GM18507 (cell line): ENCODE measurements at places on chromosomes 4 and X.

DNA sequence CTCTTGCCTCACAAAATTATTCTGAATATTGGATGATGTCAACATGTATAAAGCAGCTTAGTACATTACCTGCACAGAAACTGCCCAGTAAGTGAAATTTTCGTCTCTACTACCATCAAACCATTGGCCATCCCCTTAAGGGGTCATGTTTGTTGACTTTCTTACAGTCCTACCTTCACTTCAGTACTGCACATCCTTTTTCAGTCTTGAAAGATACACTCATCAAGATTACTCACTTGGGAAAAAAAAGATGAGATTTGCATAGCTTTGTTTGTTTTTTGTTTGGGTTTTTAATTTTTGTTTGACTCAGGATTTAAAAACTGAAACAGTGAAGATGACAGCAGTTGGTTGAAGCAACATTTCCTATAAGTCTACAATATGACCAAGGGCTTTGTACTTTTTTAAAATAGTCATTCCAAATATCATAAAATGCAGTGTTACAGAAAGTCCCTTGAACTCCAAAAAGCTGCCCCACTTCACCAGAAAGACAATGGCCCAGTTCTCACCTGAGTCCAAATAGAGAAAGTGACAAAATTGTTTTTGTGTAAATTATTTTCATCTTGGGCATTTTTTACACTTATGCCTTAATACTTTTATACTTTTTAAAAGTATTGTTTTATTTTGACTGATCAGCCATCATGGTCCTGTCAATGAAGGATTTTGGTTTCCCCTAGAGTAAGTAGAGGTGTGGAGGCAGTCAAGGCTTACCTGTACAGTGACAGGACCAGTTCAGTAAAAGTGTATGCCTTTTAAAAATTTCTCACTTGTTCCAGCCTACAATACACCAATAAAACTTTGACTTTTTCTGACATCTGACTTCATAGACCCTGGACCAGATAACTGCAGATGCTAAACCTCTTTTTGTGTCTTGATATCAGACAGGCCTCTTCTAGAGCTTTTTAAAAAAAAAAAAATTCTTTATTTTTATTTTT lies 59.7 kb upstream of the EDA2R start:
- DNase-seq, result no peak

- DNase-seq, result no peak
Measured at GRCh38 chr4:81023484-81023883, 7.0 kb upstream of the BMP3 start.

DNA sequence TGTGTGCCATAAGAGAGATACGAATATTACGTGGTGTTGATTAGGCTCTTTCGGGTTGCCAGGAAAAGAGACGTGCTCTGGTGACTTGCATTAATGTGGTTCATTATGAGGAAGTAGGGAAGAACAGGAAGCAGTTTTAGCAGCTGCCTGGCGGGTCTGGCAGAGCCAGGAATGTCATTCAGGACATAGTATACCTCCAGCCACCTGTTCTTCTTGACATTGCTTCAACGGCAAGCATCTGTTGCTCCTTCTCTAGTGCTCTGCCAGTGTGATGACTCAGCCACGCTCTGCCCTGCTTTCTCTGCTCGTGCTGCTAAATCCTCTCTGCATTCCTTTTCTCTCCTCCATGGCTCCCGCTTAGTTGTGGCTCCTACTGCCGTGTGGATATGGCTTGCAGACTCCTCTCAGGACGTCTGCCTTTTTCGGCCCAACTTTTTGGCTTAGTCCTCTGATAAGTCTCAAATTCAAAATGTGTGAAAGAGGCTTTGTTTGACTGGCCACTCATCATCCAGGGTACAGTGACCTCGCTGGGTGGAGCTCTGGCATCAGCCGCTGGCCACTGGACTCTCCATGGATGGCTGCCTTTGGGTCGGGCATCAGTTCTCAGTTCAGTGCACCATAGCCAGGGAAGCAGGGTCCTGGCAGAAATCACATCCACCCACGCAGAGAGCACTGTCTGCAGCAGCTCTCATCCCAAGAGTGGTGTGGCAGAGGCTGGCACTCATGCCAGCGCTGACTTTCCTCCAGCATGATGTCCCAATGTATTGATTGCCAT lies 89.3 kb upstream of the KLF3 start:
- no peak for DNase-seq

DNA sequence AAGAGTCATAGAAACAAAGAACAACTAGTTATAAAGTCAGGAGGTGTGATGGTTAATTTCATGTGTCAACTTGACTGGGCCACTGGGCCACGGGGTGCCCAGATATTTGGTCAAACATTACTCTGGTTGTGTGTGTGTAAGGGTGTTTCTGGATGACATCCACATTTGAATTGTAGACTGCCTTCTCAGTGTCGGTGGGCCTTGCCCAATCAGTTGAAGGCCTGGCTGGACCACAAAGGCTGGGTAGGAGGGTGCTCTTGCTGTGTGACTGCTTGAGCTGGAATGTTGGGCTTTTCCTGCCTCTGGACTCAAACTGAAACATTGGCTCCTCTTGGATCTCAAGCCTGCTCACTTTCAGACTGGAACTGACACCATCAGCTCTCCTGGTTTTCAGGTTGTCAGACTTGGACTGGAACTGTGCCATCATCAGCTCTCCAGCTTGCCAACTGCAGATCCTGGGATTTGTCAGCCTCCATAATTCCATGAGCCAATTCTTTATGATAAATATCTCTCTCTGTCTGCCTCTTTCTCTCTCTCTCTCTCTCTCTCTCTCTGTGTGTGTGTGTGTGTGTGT lies 41.4 kb downstream of the CLDN34 start:
- no peak for DNase-seq

DNA sequence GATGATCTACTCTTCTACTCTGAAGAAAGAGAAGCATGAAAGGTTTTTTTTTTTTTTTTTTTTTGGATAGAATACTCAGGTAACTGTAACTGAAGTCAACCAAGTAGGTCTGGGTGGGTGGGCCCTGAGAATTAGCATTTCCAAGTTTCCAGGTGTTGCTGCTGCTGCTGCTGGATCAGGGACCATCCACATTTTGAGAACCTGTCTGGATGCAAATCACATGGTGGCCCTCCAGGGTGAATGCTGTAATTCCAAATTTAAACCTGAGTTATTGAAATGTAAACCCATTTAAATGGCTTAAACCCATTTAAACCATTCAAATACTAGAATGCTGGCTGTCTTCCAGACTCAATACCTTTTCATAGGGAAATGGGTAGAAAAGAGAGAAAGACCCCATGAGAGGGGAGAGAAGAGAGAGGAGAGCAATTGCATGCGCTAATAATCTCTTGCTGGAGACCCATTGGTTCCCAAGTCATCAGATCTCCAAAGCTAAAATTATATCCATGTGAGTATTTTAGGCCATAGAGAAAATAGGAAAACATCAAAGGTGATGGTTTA lies 17.6 kb downstream of the SUPT20HL1 start:
- no peak for DNase-seq

GRCh38 chr4:55397126-55397436 lies 1.3 kb downstream of the TMEM165 start:
- no peak for DNase-seq

- no peak for DNase-seq
Measured at GRCh38 chr4:29559286-29559685, 1160.9 kb upstream of the PCDH7 start.

DNA sequence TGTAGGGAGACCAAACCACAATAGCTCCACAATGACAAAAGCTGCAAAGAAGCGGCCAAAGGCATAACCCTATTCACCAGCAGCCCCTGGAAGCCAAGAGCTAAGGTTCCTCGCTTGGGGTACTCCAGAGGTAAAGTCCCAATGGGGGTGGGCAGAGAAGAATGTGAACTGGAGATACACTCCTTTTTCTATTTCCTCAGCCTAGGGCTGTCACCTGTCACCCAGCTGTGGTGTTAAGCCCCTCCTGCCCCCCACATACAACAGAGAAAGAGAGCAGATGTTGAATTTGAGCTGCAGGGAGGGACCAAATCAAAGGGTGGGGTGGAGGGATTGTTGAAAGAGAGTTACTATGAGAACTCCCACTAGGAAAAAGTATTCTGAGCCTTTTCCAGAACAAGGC lies 26.1 kb downstream of the AMOT start:
- DNase-seq, result no peak

DNA sequence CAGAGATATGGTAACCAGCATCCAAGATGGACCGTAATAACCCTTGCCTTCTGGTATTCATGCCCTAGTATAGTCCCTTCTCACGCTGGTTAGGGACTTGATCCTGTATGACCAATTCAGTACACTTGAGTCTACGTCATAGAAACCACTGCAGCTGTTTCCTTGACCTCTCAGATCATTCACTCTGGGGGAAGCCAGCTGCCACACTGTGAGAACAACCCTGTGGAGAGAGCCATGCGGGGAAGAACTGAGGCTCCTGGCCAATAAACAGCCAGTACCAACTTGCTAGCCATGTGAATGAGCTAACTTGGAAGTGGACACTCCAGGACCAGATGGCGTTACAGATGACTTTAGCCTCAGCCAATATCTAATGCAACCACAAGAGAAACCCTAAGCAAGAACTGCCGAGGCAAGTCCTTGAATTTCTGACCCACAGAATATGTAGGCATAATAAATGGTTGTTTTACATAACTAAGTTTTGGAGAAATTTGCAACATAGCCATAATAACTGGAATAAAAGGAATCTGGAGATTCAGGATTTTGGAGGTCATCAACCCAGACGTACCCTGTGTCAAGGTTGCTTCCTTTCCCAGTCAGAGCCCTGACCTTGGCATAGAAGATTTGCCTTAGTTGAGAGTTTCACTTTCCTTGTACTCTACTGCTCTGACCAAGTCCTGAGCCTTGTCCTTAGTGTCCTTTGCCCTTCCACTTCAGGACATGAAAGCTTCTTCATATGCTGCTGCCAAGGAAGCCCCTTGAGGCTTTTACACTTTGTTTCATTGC lies 87.3 kb upstream of the ZNF81 start:
- no peak for DNase-seq

DNA sequence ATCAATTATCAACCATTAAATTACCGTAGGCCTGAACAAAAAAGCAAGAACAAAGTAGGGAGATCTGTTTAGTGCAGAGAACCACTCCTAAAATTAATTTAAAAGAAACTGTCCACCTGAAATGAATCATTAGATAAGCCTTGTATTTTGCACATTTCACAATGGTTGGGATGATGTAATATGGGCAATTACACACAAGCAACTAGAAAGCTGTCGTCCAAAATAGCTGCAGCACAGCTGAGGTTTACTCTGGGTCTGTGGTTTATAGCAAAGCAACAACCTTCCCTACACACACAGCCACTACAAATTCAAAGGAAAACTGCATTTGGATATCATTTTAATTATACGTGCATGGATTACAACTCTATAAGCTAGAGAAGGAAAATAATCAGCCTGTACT lies 28.5 kb downstream of the PCDH19 start:
- no peak for DNase-seq

DNA sequence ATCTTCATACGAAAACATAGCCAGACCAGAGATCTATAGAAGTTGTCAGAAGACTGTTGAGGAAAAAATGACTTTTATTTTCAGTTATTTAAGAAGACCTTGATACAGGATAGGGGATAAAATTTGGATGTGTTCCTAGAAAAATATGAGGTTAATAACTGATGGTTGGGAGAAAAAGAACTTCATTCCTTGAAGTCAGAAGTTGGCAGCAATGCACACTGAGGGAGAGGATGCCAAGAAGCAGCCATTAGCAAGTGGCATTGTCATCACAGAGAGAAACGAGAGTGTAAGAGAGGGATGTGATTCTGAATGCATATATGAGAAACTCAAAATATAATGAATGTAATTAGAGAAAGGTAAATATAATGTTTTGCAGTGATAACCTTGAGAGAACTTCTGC lies 382.1 kb upstream of the EPHA5 start:
- DNase-seq, result no peak

DNA sequence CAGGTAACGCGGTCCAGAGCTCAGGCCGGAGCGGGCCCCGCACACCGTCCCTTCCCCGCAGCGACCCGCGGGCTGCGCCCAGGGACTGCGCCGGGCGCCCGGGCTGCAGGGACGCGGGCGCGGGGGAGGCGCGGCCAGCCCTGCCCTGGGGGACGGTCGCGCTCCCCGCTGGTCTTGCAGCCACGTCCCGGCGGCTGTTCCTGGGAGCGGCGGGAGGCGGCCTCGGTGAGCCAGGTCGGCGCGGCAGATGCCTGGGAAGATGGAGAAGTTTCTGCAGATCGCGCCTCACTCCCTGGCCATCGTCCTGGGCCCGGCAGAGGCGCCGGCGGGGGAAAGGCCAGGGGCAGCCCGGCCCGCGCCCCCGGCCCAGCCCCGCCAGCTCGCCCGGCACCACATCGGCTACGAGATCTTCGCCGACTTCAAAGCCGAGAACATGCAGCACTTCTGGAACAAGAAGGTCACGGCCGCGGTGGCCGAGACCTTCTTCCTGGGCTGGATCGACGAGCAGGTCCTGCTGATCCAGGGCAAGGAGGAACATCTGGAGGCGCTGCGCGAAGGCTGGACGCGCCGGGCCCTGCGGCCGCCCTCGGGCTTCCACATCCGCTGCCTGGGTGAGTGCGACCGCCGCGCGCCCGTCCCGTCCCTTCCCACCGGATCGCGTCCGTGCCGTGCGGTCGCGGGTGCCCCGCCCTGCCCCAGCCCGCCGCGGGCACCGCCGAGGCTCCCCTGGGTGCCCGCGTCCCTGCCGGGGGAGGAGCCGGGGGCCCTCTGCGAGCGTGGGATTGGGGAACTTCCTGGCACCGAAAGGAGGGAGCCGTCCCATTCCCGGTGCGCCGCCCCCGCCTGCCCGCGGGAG lies 107.4 kb upstream of the STOX2 start:
- no peak for DNase-seq

- DNase-seq, result no peak
Measured at GRCh38 chr4:125762537-125762936, 447.8 kb downstream of the FAT4 start.

DNA sequence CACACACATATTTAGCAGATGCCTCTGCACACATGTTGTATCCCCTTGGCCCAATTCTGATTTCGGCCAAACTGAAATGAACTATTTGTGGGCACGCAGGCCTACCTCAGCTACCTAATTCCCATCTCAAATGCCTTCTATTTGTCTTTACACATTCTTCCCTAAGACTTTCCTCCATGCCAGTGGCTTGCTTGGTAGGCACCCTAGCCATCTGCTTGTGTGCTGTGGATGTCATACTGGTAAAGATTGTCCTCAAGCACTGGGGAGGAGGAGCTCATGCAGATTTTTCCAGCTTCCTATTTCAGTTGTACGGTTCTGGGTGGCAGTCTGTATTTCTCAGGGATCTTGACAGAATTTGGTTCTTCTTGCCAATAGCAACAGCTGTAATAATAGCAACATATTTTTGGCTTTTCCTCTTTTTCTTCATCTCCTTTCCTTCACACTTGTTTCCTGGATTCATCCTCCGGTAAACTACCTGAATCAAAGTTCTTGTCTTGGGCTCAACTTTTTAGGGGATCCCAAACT lies 514.3 kb downstream of the ADGRL3 start:
- no peak for DNase-seq

- DNase-seq, result no peak
Measured at GRCh38 chrX:13283512-13283911, 36.3 kb downstream of the ATXN3L start.

GRCh38 chr4:48227662-48228061 lies 42.0 kb downstream of the TEC start:
- DNase-seq, result no peak

GRCh38 chrX:151174581-151175282 lies 1.7 kb upstream of the GPR50 start:
- no peak for DNase-seq
